ENCODE measurements at places on chromosomes 6 and 20. TPM values are rescaled to one million over a fixed set of nuclear protein-coding genes. Genes with fewer than 3 reads are reported as not detected.

GRCh38 chr20:60467771-60468170 lies 509.5 kb downstream of the CDH26 start:
- no peak for DNase-seq

GRCh38 chr20:25584905-25585704 lies at the start of gene NINL:
TSS of gene NINL (minus strand) at chr20:25585531. CDS start at chr20:25526587, 58,944 bp downstream.
- DNase-seq, result peak; percentile 38

DNA sequence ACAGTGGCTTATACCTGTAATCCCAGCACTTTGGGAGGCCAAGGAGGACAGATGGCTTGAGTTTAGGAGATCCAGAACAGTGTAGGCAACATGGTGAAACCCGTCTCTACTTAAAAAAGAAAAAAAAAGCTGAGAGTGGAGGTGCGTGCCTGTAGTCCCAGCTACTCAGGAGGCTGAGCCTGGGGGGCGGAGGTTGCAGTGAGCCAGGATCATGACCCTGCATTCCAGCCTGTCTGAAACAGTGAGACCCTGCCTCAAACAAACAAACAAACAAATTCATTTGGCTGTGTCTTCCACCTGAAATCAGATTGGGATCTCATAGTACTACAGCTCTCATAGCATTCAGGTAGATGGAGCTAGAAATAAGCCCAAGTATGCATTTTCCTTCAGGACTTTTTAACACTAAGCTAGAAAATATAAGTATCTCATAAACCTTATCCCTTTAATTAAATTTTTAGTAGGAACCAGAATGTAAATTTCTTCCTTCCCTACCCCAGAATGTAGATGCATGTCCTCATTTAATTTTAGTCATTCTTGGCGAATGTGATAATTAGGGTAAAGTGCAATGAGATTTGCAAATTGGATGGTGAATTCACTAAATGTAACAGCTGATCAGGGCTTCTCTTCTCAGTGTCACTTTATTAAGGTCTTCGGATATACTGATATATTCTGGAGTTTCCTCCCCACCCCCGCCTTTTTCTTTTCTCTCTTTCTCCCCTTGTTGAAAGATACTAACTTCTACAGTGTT lies 190.4 kb downstream of the CDKAL1 start:
- DNase-seq, result no peak

- peak; percentile 95 for DNase-seq
Observed at GRCh38 chr6:116279232-116280160, at the start of gene TSPYL1. TSS of gene TSPYL1 (minus strand) at chr6:116279930. CDS start at chr6:116279830, 100 bp downstream.

- no peak for DNase-seq
Observed at GRCh38 chr6:139931747-139932146, 557.3 kb upstream of the CITED2 start.

- DNase-seq, result no peak
Observed at GRCh38 chr6:110270165-110270564, 88.0 kb downstream of the METTL24 start.

GRCh38 chr6:142735204-142735603 lies 209.8 kb downstream of the HIVEP2 start:
- DNase-seq, result no peak

The ZC3H12D gene
- 0.20 TPM for polyA plus RNA-seq

DNA sequence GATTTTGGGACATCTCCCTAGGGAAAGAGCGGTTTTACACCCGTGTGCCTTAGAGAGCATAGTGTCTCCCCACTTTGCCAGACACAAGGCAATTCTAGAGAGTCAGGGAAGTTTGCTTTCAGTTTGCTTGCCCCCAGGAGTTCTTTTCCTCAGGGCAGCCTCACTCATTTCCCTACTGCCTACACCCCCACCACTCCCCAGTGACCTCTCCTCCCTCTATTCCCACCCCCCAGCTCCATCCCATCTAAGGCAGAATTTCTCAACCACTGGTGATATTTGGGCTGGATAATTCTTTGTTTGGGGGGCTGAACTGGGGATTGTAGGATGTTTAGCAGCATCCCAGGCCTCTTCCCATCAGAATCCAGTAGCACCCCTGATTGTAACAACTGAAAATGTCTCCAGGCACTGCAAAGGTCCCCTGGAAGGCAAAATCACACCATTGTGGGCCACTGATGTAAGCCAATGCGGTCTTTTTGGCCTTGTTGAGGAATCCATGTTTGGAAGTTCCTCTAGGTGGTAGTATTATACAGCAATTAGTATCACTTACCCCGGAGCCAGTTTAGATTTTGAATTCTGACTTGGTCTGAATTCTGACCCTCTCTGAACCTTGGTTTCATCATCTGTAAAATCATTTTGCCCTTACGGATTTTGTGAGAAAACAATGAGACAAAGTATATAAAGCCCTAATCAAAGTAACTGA lies 1.3 kb downstream of the EPPIN start:
- no peak for DNase-seq

The PTPRT gene
- 0.87 TPM for polyA plus RNA-seq

The GPX5 gene
- not detected for polyA plus RNA-seq

Measured in right renal pelvis (tissue), 4 donors.